Putamen (tissue), 1 donor: ENCODE measurements at places on chromosomes 1 and 21.
A peak's percentile ranks its signal among the peaks of the same experiment; 100 is the strongest.

DNA sequence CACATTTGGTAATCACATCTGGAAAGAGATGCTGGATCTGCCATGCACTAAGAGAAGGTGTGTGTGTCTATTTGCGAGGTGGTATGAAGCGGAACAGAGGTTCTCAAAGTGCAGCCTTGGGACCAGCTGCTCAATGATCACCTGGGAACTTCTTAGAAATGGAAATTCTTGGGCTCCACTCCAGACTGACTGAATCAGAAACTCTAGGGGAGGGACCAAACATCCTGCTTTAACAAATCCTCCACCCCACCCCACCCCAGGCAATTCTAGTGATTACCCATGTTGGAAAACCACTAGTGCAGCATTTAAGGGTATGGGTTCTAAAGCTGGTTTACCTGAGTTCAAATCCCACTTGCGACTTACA, 143.9 kb upstream of the JUN start:
- no peak for DNase-seq

DNA sequence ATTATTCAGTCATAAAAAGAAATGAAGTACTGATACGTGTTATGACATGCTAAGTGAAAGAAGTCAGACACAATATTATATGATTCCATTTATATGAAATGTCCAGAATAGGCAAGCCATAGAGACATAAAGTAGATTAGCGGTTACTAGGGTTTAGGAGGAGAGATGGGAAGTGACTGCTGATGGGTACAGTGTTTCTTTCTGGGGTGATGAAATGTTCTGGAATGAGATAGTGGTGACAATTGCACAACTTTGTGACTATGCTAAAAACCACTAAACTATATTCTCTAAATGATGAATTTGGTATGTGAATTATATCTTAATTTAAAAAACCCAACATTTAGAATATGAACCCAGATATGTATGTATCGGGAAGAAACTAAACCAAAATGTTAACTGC, 27.6 kb downstream of the IPP start:
- DNase-seq = no peak

GRCh38 chr1:80085067-80085466, 1078.5 kb upstream of the ADGRL4 start:
- DNase-seq = no peak

DNA sequence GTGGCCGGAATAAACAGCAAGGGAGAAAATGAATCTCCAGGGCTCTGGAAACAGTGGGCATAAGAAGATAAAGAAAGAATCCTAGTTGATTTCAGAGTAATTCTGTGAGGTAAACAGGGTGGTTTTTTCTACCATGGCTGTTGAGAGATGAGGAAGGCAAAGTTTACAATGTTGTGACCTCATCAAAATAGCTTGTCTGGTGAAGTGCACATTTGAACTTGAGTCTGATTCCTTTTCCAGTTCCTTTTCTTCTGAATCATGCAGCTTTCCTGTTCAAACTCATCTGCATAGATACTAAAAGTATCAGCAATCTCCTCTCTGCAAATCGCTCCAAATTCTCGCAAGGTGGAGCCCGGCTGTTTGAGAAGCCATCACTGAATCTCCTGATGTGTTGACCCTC, 161.7 kb downstream of the PLPP3 start:
- DNase-seq = no peak

GRCh38 chr1:24704411-24705259, 40.6 kb upstream of the CLIC4 start:
- peak; percentile 95 for DNase-seq

- no peak for DNase-seq
These were observed 121.2 kb upstream of the SGIP1 start for GRCh38 chr1:66412704-66413103.

DNA sequence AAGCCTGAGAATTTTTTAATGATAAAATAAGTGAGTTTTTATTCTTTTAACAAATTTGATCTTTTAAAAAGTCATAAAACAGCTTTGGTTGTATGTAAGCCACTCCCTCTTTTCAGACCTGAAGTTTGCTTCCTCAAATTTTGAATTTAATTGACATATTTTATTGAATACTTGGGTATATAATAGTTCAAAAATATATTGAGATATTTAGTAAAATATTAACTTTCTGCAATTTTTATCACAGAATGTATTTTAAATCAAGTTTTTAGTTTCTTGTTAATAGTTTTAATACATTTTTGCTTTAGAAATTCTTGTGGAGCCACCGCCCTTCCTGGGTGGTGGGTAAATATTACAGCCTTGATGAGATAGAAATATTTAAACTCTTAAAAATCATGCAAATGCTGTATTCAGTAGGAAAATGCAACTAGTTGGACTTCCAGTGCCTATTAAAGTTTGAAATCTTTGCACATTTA, 867 bp downstream of the PTPRC start:
- no peak for DNase-seq

- DNase-seq = no peak
These were observed 52.1 kb downstream of the EIF2D start for GRCh38 chr1:206560007-206560716.

- no peak for DNase-seq
These were observed 28.0 kb upstream of the RNF2 start for GRCh38 chr1:185017338-185017737.

DNA sequence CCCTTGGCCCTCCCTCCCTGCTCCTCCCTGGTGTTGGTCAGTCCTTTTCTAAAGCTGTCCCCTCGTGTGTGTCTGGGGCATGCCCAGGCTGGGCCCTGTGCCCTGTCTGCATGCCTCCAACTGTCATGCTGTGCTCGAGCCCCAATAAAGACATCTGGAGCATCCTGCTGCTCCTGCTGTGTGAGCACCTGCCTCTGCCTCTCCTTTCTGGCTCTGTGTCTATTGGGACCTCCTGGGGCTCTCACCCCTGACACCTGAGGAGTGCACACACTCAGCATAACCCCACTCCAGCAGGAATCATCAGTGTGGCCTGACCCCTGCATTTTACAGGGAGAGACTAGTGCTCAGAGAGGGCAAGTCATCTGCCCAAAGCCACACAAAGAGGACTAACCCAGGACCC, 23.7 kb downstream of the KCNC4 start:
- no peak for DNase-seq

DNA sequence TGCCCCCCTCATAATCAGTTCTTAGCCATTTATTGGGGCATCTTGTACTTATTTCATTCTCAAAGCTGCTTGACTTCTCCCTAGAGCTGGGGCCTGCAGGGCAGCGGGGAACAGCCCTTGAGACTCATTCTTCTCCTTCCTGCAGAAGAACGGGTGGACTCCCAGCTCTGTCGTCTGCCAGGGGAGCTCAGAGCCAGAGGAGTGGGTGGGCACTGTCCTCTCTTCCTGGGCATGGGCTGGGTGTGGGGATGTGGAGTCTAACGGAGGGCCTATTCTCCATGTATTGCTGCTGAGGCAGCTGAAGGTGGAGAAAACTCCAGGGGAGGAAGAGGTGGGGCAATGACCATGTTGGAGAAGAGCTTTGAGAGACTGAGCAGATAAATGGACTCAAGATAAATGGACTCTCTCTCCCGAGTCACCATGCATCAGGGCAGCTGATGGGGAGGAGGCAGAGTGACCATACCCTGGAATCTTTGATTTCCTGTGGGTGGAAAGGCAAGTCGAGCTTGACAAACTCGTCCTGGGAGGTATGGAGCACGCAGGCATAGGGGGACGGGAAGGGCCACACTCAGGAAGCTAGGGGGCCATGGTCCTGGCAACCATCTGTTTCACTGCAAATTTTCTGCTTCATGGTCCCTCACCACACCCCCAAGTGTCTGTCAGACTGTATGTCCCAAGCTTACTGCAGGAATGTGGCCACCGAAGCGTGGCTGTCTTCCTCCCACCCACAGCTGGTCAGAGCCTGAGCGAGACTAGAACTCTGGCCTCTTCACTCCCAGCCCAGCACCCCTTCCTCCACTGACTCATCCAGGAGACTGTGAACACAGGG, 56.9 kb upstream of the ATP2B4 start:
- no peak for DNase-seq

GRCh38 chr1:107309962-107310361, 169.1 kb downstream of the NTNG1 start:
- no peak for DNase-seq

GRCh38 chr1:171644805-171645483, 7.5 kb downstream of the MYOC start:
- DNase-seq = peak; percentile 67

DNA sequence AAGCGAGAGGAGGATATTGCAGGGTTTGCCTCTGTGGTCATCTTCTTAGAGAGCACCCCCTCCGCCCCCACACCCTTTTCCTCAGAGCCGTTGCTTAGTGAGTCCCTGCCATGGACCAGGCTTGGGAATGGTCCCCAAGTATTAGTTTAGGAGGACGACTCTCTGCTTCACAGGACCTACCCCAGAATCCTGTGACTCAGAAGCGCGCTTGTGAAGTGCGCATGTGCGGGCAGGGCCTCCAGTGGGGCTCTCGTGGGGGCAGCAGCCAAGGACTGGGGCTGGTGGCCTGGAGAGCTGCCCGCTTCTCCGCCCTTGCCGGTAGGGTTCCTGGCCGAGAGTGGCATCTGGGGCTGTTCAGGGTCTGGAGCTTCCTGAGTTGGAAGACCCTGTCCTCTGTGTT, 37.3 kb upstream of the HMGN1 start:
- no peak for DNase-seq

GRCh38 chr1:44792736-44793502, 4.9 kb upstream of the BEST4 start:
- no peak for DNase-seq

GRCh38 chr1:220689666-220690065, 497 bp upstream of the C1orf115 start:
- no peak for DNase-seq

DNA sequence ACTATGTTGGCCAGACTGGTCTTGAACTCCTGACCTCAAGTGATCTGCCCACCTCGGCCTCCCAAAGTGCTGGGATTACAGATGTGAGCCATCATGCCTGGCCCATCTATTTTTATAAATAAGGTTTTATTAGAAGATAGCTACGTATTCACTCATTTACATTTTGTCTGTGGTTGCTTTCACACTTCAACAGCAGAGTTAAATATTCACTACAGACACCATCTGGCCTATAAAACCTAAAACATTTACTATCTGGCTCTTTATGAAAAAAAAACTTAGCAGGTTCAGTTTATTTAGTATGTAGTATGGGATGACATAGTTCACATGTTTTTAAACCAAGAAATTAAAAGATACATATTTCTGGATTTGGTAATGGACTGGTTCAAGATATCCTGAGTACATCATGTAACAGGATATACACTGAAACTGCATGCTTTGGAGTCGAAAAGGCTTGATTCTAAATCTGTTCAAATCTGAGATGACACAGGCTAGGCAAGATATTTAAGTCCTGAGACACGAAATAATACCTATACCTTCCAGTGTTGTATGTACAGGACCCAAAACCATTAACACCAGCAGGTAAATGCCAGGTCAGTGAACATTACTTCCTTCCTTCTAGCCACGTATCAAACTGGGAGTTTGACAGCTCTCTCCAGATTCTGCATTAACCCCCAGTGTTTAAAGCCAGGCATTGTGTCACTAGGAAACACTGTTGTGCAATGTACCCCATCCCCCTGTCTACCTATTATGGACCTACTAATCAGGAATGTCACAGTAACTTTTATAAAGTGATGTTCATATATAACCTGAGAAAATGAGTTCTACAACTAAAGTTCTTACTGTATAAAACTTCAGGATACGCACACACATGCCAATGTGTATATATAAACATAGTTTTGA, 54.3 kb upstream of the SDC3 start:
- no peak for DNase-seq

GRCh38 chr1:213570487-213570886, 417.3 kb upstream of the PROX1 start:
- no peak for DNase-seq

- DNase-seq = no peak
These were observed 730 bp upstream of the PHF13 start for GRCh38 chr1:6612641-6613360.

DNA sequence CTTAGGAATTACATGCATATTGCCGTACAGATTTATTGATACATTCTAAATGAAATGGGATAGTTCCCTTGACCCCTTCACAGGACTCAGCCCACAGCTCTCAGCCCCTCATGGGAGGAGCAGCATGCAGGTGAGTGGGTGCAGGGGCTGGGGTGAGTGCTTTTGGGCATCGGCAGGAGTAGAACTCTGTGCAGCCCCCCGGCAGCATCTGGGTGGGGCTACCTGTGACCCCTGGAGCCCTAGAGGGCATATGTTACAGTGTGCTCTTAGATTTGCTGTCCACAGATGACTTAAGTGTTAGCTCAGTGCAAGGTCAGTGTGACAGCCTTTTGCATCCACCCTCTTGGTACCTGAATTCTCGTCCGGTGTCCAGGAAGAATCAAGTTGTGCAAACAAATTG, 120.3 kb downstream of the GALNT2 start:
- DNase-seq = no peak

DNA sequence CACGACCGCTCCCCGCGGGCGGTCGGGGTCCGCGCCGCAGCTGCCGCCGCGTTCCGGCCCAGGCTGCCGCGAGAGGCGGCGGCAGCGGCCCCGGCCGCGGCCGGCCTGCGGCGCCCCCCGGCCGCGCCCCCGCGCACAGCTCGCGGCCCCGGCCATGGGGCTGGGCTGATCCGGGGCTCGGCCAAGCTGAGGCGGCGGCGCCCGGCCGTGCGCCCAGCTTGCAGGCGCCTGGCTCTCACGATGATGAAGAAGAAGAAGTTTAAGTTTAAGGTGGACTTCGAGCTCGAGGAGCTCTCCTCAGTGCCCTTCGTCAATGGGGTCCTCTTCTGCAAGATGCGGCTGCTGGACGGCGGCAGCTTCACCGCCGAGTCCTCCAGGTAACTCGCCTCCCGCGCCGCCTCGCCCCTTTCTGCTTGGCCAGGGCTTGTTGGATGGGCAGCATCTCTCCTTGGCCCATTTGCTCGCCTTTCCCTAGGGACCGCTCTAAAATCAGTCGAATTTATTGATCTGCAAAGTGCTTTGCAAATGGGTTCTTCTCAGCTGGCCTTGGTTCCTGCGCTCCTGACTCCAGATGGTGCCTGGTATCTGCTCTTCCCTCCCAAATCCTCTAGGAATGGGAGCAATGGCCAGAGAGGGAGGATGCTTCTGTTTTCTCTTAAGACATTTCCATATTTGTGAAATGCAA, 431 bp downstream of the EEIG2 start:
- DNase-seq = no peak

DNA sequence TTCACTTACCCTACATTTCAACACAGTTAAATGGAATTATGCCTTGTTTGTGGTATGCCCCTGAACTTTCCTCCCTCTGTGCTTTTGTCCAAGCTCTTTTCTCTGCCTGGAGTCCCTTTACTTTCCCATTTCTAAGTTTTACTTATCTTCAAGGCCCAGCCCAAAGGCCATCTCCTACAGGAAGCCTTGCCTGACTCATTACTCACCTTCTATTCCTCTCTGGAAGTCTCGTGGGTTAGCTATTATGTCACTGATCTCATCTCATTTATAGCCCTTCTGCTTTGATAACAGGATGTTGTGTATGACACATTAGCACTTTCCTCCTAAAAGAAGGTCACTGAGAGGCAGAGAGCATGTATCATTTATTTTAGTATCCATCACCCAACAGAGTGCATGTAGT, 78.8 kb upstream of the CD1D start:
- DNase-seq = no peak

- peak; percentile 69 for DNase-seq
These were observed 3.2 kb upstream of the SRRM1 start for GRCh38 chr1:24639881-24640280.

GRCh38 chr1:209354111-209354839, 229.2 kb upstream of the CAMK1G start:
- DNase-seq = peak; percentile 80
